ENCODE measurements at places on chromosomes 11 and 22.
A peak's percentile ranks its signal among the peaks of the same experiment; 100 is the strongest.

DNA sequence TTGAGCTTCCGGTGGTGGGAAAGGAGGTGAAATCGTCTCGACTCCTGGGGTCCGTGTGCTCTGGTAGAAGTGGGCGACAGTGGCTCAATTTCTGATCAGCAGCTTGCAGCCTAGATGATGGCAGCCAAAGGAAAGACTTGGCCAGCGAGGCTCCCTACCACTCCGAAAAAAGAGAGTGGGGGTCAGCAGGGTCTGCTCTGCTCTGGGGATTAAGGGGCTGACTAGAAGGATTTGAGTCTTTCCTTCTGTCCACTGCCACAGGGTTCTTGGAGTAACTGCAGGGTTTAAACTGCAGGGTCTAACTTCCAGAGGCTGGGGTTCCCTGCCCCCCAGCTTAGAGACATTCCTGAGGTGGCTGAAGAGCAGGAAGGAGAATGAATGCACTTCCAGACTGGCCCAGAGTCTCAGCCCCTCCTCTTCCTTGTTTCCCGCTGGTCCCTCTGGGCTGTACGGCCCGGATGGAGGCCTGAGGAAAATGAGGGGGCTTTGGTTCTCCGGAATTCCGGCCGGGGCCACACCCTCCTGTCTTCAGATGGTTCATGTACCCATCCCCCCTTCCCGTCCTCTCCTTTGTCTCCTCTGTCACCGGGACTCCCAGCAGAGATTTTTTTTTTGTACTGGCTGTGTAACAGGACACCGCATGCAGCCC is 907 bp downstream of the SERPINH1 start:
- no peak for DNase-seq

DNA sequence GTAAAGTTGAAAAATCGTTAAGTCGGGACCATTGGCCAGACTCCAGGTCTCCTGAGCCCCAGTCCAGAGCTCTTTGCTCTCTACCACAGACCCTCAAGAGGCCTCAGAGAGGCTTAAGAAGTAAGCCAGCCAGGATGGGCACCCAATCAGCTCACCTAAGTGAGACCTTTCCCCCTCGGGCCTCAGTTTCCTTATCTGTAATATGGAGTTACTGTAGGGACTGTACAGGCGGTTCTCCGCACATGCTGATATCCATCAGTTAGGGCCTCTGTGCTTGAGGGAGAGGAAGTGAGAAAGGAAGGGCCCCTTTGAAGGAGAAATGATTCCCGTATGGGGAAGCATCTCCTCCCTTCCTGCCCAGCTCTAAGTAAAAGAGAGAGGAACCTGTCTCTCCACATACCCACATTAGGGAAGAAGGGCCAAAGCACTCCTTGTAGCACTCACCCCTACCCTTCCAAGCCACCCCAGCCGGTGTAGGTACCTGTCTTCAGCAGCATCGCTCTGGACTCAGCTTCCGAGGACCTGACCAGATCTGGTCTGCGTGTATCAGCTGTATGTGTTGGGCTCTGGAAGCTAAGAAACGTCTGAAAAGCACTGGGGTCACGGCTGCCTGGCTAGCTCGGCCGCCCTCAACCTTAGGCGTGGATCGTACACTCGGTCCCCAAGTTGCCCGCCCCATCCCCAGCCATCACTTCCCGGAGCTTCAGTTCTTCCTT is 653 bp downstream of the NAGA start:
- no peak for DNase-seq

DNA sequence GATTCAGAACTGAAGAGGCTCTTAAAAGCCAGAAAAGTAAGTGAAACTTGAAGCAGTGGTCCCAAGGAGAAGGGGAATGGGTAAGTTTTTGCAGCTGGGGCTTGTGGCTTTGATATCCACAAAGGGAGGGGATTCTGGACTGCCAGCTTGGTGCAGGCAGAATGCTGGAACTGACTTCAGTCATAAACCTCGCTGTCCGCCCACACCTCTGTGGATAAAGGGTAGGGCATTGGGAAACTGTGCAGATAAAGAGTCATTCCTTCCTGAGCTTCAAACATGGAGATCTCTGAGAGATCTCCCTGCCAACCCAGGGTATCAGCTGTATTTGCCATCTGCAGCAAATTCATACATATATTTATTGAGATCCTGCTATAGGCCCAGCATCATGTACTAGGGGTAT is 124.3 kb upstream of the OR9Q1 start:
- no peak for DNase-seq

DNA sequence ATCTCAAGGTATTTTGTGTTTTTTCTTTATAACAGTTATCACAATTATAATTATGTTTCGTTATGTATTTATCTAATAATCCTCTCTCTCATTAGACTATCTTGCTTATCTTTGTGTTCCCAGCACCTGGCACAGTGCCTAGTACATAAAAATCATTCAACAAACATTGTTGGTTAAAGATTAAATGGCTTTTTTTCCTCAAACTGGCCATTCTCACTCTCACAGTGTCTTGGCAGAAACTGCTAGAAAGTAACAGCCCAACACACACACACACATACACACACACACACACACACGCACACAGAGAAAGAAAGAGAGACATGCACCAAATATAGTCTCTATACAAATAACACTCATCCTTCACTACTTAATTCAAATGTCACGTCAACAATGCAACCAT is 36.8 kb downstream of the OR10A6 start:
- DNase-seq: no peak

DNA sequence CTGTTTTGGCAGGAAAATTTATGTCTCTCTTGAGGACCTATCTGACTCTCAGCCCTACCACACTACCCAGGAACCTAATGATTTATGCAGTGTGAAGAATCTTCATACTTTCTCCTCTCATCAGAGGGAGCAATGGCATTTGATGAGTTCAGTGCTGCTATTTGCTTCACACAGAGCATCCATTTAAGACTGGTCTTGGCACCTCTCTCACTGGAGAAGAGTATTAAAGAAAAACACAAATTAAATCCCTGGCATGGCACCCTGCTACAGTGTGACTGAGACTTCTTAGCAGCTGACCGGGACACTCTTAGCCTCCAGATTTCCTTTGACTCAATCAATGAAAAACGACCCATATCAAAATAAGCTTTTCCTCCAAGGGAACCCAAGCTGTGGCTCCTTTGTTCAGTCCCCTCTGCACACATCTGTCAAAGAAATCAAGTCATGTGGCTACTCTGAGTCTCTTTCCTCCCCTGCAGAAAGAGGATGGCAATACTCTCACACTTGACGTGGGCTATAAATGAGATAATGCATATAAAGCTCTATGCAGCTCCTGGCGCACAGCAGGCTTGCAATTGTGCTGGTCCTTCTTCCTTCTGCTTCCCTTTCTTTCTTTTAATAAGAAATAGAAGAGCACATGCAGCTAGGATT is 186.1 kb upstream of the E2F8 start:
- no peak for DNase-seq

GRCh38 chr11:68373189-68373814 is 60.9 kb downstream of the LRP5 start:
- DNase-seq: no peak

DNA sequence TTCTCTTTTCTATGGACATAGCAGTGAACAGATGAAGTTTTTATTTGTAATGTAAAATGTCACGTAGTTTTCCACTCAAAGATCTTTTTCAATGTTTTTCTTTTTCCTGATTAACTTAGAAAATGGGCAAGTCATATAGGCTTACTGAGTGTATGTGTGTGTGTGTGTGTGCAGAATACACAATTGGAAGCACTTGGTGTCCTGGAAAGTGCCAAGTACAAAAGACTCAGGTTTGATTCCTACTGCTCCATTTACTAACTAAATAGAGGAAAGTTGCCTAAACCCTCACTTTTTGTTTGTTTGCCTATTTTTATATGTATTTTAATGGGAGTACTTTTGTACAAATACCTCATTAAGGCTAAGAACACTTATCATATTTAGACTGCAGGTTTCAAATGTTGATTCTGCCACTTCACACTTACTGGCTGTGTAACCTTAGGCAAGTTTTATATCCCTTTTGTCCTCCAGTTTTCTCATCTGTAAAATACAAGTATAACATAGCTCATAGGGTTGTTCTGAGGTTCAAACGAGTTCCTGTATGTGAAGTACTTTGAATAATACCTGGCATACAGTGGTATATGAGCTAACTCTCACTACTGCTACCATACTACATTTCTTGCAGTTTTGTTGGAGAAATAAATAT is 90.1 kb downstream of the TYR start:
- no peak for DNase-seq

DNA sequence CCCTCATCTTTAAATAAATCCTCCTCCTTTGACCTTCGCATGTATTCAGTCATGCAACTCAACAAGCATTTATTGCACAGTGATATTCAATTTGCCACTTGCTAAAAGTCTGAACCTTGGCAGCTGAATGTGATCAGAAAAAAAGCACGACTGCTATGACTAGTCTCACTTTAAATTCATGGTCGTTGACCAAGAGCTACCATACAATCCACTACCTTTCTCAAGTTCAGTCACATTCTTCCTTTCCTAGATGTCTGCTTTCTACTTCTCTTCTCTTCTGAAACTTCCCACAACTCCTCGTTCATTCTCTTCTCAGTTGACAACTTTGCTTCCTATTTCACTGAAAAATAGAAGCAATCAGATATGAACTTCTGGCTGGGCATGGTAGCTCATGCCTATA is 2.0 kb upstream of the SAA1 start:
- DNase-seq: no peak

- no peak for DNase-seq
Measured at GRCh38 chr11:89490602-89490980, 584 bp downstream of the NOX4 start.

DNA sequence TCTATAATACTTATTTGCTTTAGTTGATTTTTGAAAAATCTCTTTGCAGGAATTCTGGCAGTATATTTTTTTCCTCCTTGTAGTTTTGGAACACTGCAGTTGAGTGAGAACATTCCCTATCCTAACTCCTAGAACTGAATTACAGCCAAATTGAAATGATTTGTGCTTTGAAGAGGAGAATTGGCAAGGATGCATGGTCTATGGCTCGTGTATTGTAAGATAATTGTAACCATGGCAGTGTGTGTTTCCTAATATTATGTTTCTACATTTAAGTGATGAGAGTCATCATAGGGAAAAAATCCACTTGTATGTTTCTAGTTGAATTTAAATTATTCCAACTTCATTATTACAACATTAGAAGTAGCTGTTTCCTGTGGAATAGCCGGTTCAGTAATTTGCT is 80.9 kb upstream of the MYO18B start:
- no peak for DNase-seq

DNA sequence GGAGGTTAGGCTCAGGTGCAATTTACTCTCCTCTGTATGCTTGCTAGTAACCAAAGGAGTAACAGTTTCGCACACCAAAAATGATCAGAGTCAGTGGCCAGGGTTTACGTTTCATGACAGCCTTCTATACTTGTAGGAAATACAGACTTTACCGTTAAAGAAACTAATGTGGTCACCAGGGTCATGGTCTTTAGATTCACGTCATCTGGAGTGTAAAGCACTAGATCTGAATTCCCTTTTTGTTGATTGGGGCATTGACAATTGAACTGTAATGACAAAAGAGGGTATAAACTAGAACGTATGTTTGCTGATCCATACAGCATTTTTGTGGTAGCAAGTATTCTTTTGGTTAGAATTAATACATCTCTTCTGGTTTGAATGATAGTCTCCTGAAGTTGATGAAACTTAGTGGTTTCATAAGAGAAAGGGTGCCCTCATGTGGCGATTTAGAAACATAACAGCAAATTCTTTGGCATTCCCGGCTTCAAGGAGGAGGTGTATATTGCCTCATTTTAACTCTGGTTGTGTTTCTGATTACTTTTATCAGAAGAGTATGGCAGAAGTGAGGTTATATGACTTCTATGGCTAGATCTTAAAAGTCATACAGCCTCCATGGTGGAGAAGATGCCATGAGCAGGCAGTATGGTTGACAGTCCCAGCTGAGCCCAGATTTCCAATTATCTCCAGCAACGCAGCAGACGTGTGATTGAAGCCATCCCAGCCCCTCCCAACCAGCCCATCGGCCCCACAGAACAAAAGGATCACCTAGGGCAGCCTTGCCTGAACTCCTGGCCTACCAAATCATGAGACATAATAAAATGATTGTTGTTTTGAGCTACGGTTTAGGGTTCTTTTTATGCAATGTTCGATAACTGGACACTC is 35.1 kb downstream of the MMP7 start:
- DNase-seq: peak; percentile 95

GRCh38 chr11:13280092-13280722 is 2.6 kb downstream of the BMAL1 start:
- DNase-seq: no peak

DNA sequence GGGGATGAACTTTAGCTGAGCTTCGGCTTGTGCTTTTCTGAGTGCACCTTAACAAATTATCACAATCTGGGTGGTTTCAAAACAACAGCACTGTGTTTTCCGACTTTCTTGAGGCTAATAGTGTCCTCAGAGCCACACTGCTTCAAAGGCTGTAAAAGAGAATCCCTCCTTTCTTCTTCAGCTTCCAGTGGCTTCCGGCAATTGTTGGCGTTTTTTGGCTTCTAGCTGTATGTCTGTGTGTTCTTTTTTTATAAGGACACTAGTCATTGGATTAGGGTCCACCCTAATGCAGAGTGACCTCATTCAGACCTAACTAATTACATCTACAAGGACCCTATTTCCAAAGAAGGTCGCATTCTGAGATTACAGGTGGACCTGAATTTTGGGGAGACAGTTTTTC is 30.6 kb downstream of the KIAA1671 start:
- no peak for DNase-seq

DNA sequence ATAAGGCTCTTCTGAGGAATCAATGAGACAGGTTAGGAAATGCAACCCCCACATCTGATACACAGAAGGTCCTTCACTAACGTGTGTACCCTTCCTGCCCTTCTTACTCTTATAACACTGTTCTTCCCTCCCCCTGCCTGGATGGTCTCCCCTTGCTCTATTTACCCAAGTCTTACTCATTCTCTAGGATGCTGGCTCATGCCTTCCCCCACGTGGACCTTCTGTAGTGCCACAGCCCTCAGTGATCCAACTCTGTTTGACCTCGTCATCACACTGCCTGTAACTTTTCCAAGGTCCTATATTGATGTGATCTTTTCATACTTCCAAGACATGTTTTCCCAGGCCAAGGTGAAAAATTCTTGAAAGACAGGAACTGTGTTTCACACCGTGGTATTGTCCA is 79.8 kb downstream of the C11orf58 start:
- no peak for DNase-seq

GRCh38 chr11:11968511-11969280 is 39.7 kb downstream of the DKK3 start:
- no peak for DNase-seq

DNA sequence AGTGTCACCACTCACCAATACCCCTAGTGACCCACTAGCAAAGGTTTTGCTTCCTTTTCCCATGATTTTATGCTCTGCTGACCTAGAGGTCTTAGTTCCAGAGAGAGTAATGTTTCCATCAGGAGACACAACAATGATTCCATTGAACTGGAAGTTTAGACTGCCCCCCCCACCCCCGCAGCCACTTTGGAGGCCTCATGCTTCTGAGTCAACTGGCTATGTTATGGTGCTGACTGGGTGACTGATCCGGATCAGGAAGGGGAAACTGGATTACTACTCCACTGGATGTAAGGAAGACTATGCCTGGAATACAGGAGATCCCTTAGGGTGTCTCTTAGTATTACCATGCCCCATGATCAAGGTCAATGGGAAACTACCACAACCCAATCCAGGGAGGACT is 633.6 kb downstream of the OPCML start:
- DNase-seq: no peak

GRCh38 chr11:95892892-95893570 is 30.9 kb downstream of the MTMR2 start:
- no peak for DNase-seq

GRCh38 chr11:1916132-1916985 is 3.1 kb upstream of the TNNT3 start:
- DNase-seq: no peak

- no peak for DNase-seq
Measured at GRCh38 chr11:111836721-111837120, 34.7 kb downstream of the ALG9 start.

GRCh38 chr11:9091044-9091922 is at the start of gene SCUBE2:
SCUBE2 (minus strand) TSS chr11:9091599; CDS start chr11:9091528, 71 bp downstream.
- no peak for DNase-seq

Data from HS-5 (cell line).